ENCODE measurements at places on chromosomes 2 and 18.

GRCh38 chr2:223980397-223980735 is 23.1 kb downstream of the MRPL44 start:
- peaks cover 14% of the 10 kb centered on the region for H3K4me1 ChIP-seq
- H3K27ac ChIP-seq = no peak overlapping the region
- no peak overlapping the region for H3K4me3 ChIP-seq
- no peaks in the 10 kb centered on the region for H3K36me3 ChIP-seq

DNA sequence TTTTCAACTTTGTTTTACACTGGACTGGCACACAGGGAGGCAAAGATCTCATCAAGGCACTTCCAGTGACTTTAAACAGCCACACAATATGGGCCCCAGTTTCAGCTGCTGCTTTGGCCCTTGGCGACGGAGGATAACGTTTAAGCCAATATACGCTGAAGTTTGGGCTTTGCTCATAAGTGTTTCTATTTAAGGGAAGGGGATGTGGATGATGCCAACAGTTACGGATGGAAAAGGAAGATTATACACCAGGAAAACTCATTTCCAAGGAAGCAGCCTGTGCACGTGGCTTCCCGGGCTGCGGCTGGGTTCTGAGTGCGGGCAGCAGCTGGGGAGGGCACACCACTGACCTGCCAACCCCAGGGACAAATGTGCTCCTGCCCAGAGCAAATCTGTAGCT is 151.1 kb downstream of the SH3BP4 start:
- H3K4me1 ChIP-seq = no peaks in the 10 kb centered on the region
- no peak overlapping the region for H3K27ac ChIP-seq
- H3K36me3 ChIP-seq = no peaks in the 10 kb centered on the region
- no peak for DNase-seq
- H3K4me3 ChIP-seq = no peak overlapping the region

DNA sequence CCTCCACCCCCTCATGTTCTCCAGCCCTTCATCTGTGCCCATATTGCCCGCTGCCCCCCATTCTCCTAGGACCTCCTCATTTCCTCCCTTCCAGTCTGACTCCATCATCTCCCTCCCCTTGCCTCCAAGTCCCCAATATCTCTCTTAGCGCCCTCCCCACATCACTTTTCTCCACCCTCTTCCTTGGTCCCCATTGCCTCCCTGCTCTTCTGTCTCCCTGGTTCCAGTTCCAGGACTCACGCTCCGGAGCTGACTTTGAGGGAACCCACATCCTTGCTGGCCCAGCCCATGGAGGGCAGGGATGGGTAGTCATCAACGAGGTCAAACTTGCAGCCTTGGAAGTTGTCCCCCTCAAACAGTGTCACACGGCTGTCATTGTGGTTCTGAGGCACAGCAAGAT is 2.6 kb downstream of the CRYBA2 start:
- H3K27me3 ChIP-seq = peaks cover 68% of the 10 kb centered on the region
- no peak for DNase-seq
- H3K27ac ChIP-seq = no peak overlapping the region
- no peak overlapping the region for H3K4me3 ChIP-seq
- H3K4me1 ChIP-seq = peaks cover 22% of the 10 kb centered on the region
- H3K36me3 ChIP-seq = no peaks in the 10 kb centered on the region

DNA sequence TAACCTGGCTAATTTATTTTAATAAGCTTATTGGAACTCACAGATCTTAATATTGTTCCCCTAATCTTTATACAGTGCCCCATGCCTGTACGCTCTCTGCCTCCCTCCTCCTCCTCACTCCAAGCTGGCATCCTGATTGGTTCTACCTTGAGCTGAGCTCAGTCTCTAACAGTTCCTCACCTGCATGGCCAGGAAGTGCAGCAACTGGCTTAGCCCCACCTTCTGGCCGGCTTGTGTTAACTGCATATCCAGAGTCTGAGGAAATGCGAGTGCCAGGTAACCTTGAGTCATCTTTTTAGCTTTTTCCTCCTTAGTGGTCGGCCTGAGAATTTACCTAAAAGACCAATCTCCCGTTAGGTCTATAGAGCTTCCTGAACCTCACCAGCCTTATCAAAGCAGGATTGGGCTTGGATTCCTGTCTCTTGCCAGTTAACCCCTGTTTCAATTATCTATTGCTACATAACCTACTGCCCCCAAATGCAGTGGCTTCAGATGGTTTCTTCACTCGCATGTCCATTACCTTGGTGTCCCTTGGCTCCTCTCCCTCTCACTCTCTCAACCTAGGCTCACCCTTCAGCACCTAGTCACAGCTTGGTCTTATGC is 89.5 kb upstream of the STK39 start:
- no peak overlapping the region for H3K4me3 ChIP-seq
- H3K27me3 ChIP-seq = no peaks in the 10 kb centered on the region
- no peak overlapping the region for H3K27ac ChIP-seq

GRCh38 chr2:162261032-162261945 is 18.0 kb upstream of the FAP start:
- no peaks in the 10 kb centered on the region for H3K4me1 ChIP-seq
- no peak for DNase-seq
- peaks cover 1% of the 10 kb centered on the region for H3K36me3 ChIP-seq
- H3K27ac ChIP-seq = peak overlapping the region; percentile 84
- no peak overlapping the region for H3K4me3 ChIP-seq
- no peaks in the 10 kb centered on the region for H3K27me3 ChIP-seq

Measured in esophagus squamous epithelium (tissue), 5 donors.